Bronchial epithelial cell (primary cell): ENCODE measurements at places on chromosomes 5 and 9. TPM values are rescaled to one million over a fixed set of nuclear protein-coding genes. Genes with fewer than 3 reads are reported as not detected.

PPP3R2 gene
- total RNA-seq: not detected in 2 replicates

ZNF883 gene
- 0.53 and 1.2 TPM in 2 replicates for total RNA-seq

SPINK4 gene
- total RNA-seq: not detected in 2 replicates

PIGO gene
- 22.9 and 25.3 TPM in 2 replicates for total RNA-seq

SMIM23 gene
- total RNA-seq: not detected in 2 replicates

TRPM3 gene
- not detected in 2 replicates for total RNA-seq

PROB1 gene
- 0.51 and 0.53 TPM in 2 replicates for total RNA-seq

FBP1 gene
- 0.13 TPM in 1 of 2 replicates, not detected in the other for total RNA-seq
